ENCODE measurements at places on chromosomes 12 and 14. TPM values are rescaled to one million over a fixed set of nuclear protein-coding genes. Genes with fewer than 3 reads are reported as not detected.

DNA sequence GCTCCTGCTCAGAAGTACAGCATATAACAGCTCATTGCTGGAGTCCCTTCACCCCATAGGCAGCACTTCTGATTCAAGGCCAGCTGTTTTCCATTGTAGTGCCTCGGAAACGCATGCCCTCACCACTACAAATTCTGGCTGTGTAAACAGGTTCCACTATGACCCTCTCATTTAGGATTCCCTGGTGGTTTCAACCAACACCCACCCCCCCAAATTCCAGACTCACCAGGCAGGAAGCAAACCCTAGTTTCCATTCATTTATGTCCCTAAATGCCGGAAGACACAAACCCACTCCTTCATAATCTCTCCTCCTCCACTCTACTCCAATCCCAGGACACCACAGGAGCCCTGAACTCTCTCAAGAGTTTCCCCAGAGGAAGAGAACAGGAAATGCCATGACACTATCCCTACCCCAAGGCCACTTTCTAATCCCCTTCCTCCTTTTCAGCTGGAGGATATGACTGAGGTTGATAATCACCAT, 75.9 kb upstream of the TMPO start:
- no peak for DNase-seq

RAD9B gene
- polyA plus RNA-seq = 1.4 TPM

DNA sequence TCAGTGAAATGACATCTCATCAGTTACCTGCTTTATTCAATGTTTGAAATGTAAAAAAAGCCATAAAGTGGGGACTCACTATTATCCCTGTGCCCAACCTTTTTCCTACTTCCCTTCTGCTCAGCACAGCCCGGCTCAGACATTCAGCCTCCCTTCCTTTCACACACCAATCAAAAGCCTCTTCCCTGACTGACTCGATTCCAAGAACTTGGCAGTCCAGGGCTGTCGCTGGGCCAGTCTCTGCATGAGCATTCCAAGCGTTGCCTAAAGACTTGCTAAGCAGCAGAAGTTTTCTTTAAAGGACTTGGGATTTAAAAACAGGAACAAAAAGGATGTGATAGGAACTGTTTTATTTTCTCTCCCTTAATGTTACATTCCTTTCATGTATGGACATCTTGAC, 22.7 kb downstream of the ITPR2 start:
- DNase-seq = no peak

CABP1 gene
- polyA plus RNA-seq = 7.7 TPM

- DNase-seq = no peak
Observed at GRCh38 chr14:34489324-34489723, 27.3 kb upstream of the SPTSSA start.

DNA sequence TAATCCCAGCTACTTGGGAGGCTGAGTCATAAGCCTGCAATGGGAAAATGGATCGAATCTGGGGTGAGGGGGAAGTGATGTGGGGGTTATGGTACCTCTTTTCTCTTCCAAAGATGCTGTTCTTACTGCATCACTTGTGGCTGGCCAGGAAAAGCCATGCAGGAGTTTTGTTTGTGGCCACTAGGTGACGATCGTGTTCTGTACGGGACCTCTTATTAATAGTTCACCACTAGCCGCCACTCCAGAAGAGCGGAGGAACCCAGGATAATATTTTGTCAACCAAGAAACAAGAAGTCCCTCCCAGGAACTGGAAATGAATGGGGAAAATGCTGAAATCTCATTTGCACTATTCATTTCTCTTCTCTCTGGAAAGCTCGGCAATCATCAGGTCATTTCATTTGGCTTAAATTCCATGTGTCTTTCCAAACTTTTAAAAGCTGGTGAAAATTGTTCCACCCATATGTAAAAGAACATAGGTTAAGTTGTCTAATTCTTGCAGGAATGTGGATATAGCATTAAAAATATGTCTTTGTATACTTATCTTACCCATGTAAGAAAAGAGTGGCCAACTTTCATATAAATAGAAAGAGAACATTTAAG, 8.9 kb downstream of the GPR65 start:
- peak; percentile 62 for DNase-seq

FGF6 gene
- not detected for polyA plus RNA-seq

OR6C70 gene
- not detected for polyA plus RNA-seq

OR6C2 gene
- polyA plus RNA-seq = not detected

GRCh38 chr14:83611906-83612390, 1918.0 kb upstream of the FLRT2 start:
- DNase-seq = no peak

OR10AD1 gene
- 0.98 TPM for polyA plus RNA-seq

All from left kidney (tissue), 8 donors.